Neuronal stem cell (in vitro differentiated cells): ENCODE measurements at places on chromosomes 13 and 19.
A peak's percentile ranks its signal among the peaks of the same experiment; 100 is the strongest.

DNA sequence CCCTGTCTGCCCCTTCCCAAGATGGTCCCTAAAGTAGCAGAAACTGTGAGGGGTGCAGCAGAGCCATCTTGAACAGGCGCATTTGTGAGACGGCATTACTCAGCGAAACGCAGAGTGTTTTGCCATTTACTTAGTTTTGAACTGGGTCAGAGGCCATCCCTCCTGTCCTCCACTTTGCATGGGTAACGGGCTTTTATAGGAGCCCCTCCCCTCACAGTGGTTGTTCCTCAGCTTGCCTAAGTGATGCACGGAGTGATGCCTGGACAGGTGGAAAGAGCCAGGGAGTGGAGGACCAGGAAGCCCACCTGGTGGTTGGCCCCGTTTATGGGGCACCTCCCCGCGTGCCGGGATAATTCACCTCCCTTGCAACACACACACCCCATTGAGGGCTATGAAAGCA is 68.0 kb upstream of the C1QTNF9 start:
- no peak for DNase-seq

- no peak for DNase-seq
Observed at GRCh38 chr19:5863030-5863665, 7.2 kb downstream of the FUT5 start.

GRCh38 chr13:29844441-29844840 is 6.0 kb downstream of the UBL3 start:
- DNase-seq: no peak

- DNase-seq: no peak
Observed at GRCh38 chr19:48616491-48617056, 1.7 kb upstream of the FAM83E start.

DNA sequence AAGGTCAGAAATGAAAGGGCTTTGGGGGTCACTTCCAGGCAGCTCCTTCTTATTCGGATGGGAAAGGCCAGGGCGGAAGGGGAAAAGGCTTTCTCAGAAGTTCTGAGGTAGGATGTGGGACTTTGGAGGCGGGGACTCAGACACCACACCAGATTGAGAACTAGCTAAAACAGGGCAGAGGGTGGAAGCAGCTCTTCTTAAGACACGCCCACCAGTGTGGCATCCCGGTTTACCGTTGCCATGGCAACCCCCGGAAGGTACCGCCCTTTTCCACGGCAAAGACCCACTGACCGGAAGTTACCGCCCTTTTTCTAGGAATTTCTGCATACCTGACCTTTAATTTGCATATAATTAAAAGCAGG is 3.8 kb upstream of the LILRA5 start:
- DNase-seq: no peak

DNA sequence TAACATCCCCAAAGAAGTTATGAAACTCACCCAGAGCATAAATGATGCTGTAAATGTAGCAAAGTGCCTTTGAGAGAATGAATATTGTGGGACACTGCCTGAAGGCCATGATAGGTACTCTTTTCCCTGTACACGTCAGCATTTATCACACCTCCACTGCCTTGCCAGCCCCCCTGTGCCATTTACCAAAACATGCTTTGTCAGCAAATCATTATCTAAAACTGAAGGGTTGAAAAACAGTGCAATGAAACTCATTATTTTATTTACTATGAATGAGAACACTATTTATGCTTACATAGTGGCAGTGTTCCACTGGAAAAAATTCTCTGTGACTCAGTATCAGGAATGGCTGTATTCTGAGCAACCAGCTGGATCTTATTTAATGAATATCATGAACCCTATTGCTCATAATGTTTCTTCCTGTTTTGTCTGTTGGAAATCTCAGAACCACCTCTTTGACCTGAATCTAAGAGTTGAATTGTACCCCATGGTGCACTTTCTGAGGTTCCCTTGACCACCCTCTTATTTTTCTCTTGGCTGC is 564.1 kb downstream of the DCT start:
- DNase-seq: no peak

- no peak for DNase-seq
Observed at GRCh38 chr19:12953799-12954611, 3.0 kb downstream of the GADD45GIP1 start.

GRCh38 chr13:88071371-88071770 is 400.2 kb downstream of the SLITRK5 start:
- DNase-seq: no peak

DNA sequence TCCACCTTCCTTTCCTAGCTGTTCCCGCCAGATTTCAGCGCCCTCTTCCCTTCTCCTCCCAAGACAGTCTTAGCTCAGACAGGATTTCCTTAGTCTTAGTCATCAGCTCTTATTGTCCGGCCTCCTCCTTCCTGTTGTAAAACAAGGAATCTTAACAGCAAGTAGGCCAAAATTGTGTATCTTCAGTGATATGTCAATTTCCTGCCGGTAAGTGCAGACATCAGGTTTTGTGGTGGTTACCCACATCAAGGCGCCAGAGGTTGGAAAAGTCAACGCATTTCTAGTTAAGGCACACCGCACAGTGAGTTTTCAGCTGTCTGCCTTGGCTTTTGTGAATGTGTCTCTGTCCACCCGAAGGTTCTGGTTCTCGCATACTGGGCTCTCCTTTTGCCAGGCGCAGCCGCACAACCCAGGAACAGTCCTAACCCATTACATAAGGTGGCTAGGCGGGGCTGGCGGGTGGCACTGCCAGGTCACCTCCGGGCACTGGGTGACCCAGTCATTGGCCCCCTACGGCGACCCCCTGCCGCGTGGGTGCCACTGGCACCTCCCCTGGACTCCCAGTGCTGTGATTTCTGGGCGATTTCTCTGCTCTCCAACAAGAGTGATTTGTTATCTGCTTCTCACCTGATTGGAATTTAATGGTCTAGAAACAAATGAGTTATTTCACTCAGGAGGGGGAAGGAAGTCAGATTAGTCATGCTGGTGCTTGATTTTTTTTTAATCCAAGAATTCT is 12.9 kb downstream of the COL4A2 start:
- no peak for DNase-seq

- DNase-seq: no peak
Observed at GRCh38 chr19:57010541-57010940, 109.2 kb upstream of the USP29 start.

DNA sequence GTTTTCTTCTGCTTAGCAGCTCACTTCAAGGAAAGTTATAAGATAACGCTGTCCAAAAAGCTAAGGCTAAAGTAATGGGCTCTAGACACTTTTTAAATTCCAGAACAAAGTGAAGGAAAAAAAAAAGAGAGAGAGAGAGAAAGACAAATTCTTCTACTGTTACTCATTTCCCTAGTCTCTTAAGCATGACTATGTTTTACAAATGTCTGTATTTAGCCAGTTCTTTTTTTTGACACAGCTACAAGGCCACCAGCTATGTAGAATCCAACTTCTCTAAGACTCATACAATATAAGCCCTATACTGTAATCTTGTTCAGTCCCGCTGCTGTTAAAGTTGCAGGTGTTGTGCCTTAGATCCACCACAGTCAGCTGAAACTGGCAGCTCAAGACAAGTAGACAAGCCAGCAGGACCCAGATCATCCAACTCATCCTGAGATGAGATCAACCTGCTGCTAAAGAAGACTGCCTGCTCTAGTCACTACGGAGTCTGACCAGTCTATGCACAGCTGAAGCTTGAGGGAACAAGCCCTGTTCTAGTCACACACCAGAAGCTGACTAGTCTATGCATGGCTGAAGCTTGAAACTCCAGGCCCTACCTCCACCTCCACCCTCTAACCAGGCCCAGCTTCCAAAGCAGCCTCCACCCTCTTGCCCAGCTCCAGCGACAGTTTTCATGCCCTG is 10.3 kb upstream of the ZNF83 start:
- DNase-seq: no peak

DNA sequence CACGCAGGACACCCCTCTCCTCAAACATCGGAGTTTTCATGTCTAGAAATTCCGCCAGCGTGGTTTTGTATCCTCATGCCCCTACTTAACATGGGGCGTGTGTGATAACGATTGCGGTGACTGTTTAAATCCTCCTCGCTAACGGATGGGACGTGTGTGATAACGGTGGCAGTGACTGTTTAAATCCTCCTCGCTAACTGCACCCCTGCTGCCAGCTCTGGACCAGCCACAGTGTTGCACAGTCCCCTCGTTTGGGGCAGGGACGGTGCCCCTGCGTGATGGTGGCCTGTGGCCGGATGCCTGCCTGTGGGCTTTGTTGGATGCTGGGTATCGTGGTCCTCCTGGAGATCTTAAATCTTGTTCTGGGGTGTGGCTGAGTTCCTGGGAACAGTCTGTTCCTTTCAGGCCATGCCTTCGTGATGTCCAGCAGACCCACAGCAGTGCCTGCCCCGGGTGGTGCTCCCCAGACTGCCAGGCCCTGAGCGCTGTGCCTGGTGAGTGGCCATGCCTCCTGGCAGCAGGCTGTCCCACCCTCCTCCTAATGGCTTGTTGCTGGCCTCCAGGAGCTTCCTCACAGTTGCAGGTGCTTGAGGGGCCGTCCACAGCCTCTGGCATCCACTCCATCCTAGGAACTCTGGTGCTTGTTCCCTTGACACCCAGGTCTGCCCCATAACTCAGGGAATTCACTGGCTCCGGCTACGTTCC is 122.5 kb upstream of the MCF2L start:
- no peak for DNase-seq

- DNase-seq: peak; percentile 73
Observed at GRCh38 chr13:72121466-72121865, 254.5 kb upstream of the DACH1 start.

DNA sequence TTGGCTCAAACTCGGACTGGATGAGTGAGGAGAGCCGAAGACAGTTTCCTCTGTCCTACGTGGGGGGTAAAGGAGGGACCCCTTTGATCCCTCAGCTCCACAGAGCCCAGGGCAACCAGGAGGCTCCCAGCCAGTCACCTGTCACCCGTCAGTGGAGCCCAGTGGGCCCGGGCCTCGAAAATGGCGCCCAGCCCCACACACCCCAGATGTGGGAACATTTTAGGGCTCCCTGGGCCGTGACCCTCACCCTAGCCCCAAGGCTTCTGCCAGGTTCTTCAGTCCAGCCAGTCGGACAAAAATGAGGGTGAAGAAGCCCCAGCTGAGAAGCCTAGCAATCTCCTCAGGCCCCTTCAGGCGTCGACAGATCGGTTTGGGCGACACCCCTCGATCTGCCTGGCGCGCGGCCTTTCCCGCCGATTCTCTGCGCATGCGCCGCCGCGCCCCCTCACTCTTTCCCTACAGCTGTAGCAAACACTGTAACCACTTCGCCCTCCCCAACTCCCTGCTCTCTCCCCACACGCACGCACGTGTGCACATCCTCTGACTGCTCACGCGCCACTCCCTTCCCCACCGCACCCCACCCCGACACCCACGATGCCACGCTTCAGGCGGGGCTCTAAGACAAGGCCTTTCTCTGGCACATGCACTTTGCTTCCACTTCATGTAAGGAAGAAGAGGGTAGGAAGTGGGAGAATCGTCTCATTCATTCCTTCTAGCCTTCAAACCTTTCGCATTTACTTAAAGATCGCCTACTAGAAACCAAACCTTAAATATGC is at the start of gene SLC6A16:
Gene SLC6A16, minus strand, starts transcription at position 391 of the 776 bp plus-strand sequence. CDS start 13,844 bp downstream, outside the sequence.
- no peak for DNase-seq

DNA sequence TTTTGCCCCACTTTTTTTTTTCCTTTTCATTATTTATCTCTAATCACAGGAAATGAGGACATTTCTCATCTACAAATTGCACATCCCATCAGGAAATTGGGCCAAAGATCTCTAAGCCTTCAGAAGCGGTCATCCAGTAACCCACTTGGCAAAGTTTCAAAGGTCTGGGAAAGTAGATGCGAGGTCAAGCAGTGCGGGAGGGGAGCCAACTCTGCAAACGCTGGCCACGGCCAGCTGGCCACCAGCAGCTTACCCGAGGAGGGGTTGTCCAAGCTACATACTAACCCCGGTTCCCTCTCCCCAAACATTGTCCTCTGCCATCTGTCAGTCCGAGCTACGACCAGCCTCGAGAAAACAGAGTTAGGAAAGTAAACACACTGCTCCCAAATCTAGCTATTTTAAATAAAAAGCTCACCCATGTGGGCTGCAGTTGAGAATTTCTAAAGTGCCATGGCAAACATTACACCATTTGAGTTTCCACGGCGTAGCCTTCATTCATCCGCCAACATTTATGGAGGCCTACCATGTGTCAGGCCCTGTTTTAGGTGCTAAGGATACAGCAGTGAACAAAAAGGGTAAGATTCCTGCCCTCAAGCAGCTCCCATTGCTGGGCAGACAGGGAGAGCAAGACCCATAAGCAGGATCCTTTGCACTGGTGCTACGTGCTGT is 11.5 kb downstream of the FFAR2 start:
- DNase-seq: no peak

- DNase-seq: peak; percentile 51
Observed at GRCh38 chr13:113863524-113864272, at the start of gene GAS6. Gene GAS6, minus strand, starts transcription at chr13:113864076. Its CDS starts 156 bp downstream, at chr13:113863920.

DNA sequence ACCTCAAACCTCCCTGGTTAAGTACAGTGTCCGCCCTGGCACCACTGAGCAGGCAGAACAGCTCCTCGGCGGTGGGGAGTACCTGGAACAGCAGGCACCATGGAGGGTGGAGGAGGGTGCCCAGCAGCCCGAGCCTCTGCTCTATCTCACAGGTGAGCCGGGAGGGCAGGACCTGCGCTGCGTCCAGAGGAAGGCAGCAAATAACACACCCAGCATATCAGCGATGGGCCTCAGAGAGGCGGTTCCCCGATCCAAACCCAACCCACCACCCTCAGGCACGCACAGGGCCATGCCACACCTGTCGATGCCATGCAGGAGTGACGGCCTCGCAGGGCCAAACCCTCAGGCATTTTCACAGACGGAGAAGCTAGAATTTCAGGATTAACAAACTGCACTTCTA is 11.8 kb downstream of the PEPD start:
- no peak for DNase-seq

DNA sequence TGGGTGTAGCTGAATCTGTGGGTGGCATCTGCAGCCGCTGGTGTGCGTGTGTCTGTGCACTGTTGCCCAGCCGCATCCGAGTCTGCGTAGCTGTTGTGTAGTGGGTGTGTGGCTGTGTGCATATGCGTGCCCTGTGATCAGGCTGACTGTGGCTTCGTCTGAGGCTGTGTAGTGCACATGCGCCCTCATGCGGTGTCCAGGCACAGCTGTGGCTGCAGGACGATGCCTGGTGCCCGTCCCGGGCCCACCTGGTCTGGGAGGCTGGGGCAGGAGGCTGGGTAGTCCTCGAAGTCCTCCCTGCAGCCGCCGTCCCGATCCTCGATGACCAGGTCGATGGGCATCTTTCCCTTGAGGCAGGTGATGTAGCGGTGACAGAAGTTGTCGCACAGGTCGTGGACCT is 4.9 kb downstream of the MEIS3 start:
- no peak for DNase-seq

- DNase-seq: no peak
Observed at GRCh38 chr13:93244141-93244917, 17.7 kb downstream of the GPC6 start.
